Activated naive CD8-positive, alpha-beta T cell treated with anti-CD3 and anti-CD28 coated beads, Interleukin-2, amount 50 U/mL, for 24 hours (primary cell): ENCODE measurements at places on chromosomes 7 and 10.

GRCh38 chr7:127901895-127902703, 129.1 kb downstream of the LRRC4 start:
- no peak for DNase-seq

GRCh38 chr7:11193131-11193867, 219.6 kb downstream of the PHF14 start:
- DNase-seq, result no peak

DNA sequence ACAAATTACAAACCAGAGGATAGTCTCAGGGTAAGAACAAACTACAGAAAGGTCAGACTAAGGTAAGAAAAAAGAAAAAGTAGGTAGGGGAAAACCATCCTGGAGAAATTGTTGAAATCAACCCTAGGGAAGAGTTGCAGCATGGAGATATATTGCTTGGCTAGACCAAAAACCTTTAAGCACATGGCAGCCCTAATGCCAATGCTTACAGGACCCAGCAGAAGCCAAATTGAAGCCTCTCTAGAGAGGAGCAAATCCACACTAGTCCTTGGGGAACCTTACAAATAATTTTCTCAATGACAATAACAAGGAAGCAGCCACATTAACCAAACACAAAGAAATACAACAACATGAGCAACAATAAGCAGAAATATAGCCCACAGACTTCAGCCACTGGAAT, 81.9 kb downstream of the CNOT4 start:
- DNase-seq, result no peak

- no peak for DNase-seq
Measured at GRCh38 chr10:127210936-127211466, 14.6 kb upstream of the INSYN2A start.

DNA sequence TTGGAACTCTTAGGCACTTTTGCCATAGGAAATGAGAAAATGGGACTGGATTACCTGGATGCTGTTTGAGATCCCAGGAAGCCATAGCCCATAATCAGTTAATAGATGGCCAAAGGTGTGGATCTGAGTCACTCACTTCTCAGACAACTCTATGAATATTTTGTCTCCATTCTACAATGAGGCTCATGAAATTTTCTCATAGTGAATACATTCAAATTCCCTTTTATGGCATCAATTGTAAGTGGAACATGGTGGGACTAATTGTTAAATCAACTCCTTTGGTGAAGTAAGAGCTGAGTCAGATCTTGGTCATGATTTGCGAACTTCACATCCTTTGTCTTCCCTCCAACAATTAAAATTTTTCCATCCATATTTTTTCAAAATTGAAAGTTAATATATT, 222.1 kb downstream of the ARL4A start:
- no peak for DNase-seq

DNA sequence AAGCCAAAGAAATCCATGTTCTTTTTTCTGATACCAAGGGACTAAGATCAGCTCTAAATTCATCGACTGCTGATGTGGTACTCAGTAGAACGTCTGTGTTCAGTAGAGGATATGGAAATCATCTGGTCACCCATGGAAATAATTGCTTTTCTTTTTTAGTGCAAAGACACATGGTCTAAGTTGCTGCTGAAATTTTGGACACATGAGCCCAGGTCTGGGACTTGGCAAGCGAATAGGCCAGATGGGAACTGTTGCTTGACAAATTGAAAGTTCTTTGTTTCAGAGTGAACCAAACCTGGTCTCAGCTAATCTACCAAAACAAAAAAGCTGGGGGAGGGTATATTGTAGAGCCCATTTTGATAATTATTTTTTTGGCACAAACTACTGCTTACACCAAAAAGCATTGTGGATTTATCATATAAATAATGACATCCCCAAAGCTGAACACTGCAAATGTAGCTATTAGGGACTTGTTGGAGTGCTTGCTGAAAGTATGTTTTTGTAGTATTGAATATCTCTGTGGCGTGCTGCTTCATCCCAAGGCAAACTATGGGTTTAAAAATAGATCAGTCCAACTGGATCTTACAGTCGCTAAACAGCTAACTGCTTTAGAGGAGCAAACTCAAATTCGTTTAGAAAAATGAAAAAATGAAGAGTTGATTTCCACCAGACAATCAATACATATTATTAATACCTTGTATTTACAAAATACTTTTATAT, 144.7 kb downstream of the TRIL start:
- DNase-seq, result no peak

DNA sequence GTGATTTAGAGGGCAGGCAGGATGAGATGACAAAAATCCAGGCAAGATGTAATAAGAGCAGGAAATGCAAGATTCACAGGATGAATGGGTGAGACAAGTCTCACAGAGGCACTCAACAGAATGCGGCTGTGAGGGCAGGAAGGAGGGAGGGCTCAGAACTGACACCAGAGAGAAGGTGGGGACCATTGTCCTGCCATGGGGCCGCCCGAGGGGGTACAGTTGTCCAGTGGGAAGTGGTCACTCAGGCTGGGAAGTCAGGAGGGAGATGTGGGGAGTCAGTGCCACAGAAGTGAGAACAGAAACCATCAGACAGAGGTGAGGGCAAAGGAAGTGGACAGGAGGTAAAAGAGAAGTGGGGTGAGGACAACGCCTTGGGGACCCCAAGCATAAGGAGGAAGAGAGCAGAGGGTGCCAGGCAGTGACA, 8.9 kb downstream of the HIP1 start:
- DNase-seq, result no peak

DNA sequence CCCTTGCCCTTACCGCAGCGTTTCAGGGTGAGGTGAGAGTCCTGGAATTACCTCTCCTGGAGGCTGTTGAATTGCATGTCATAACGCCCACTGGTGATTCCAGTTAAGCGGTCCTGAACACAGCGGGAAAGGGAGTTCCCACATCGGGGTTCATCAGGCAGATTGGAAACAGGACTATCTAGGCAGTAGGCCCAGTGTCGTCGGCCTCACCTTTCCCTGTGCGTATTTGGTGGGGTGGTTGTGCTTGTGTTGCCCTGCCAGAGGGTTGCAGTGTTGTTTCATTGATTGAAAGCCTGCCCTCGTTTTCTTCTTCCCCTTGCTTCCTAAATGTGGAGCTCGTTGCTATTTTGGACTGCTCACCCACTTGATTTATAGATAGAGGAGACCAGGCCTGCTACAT, 10.6 kb upstream of the SUN1 start:
- no peak for DNase-seq

DNA sequence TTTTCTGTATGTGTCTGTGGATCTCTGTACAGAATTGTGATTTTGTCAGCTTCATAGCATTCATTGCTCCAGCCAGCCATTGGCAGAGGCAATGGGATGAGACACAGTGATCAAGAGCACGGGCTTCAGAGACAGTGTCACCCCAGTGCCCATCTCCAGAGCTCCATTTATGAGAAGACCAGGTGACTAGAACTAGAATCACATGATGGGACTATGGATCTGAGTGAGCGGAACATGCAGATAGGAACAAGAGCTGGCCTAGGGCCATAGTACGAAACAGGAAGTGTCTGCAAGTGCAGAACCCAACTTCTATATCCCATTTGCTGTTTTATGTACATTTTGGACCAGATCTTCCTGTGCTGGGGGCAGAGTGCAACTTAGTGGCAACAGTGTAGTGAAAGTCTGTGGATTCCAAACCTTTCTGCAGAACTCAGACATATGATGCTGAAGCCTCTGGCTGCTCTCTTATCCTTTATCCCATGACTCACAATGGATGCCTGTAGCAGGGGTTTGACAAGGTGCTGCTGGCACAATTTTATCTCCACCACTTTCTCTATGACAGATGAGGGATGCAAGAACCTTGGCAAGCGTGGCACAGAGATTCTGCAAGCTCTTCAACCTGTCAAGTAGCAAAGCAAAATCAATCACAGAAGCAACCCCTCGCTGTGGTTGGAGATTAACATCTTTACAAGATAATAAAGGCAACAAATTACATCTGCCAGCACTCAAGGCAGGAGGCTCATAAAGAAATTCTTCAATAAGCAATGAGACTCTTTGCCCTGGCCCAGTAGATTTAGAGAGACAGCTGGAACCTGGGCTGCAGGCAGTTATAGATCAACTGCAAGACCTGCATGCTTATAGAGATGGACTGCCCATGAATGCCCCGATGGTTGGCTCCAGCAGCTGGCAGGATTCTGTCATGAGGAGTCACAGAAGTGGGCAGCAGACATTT, 681.3 kb downstream of the TNS3 start:
- DNase-seq, result no peak

DNA sequence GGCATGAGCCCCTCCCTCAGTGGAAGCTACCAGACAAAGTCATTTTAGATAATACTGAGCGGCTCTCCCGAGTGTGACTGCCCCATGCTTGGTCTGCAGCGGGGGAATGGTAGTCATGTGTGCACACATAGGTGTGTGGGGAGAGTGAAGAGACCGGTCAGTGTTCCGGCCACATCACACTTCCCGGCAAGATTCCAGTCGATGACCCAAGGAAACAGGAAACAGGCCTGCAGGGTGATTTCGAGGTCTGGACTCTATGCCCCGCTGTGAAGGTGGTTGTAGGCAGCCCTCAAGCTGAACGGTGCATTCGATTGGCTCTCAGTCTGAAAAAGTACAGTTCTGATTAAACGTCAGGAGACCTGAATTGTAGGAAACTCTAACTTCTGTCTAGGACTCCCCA, 73.2 kb downstream of the SYPL1 start:
- DNase-seq, result no peak

GRCh38 chr7:81908220-81908619, 138.4 kb upstream of the HGF start:
- no peak for DNase-seq

DNA sequence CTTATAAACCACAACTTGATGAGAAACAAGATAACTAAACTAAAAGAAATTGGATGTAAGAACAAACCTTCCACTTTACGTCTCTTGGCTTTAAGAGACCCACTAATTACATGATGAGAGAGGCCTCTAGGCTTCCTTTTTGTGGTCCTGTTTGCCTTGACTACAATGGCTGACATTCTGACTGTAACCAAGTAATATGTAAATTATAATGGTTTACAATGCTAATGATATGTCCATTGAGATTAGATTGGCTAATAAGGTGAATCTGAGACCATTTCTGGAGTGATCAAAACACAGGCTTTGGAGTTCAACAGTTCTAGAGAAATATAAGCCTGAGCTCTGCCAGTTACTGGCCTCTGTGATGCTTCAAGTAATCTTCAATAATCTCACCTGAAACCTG, 39.4 kb upstream of the AGMO start:
- no peak for DNase-seq

DNA sequence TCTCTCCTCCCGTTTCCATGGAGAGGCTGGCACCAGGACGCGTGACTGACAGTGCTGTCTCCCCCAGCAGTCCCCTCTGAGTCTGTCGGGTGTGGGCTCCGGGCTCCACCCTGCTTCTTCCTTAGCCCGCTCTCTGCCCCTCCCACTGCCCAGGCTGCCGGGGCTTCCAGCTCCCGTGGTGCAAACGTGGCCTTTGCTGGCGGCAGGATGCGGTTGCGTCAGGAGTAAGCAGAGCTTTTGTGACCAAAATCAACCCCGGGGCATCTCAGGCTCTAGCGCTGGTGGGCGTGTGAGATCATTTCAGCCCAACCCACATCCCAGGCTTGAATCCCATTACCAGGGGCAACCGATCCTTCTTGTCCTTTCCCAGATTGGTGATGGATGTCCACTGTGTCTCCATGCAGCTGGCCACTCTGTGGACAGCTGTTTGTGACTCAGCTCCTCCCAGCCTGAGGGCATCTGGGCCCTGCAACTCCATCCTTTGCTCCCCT, 28.2 kb downstream of the PTPRE start:
- DNase-seq, result no peak

DNA sequence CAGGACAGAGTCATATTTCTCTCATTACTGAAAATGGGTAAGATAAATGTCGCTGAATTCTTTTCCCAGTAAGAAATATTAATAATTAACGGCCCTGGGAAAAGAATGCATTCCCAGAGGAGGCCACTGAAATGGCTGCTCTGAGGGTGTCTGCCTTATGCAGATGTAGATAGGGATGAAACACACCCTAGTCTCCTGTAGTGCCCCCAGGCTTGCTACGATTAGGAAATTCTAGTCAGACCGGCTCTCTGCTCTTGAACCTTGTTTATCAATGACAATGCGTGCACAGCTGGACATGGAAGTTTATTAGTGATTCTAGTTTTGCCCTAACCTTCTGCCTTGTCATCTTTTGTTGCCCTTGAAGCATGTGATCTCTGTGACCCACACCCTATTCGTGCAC, 291.1 kb downstream of the ZNF248 start:
- DNase-seq, result no peak

DNA sequence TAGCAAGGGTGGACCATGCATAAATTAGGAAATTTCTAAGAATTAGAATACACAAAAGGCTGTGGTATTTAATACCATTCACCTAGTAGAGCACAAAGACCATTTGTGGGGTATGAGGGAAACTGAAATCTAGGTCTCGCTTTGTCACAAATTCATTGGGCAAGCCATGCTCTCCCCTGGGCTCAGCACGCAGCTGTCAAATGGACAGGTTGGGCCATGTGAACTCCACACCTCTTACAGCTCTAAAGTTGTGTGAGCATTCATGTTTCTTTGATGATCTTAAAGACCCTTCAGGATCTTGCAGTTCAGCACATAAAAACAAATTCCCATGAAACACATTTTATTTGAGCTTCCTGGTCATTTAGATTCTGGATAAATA, 121.3 kb downstream of the CHN2 start:
- DNase-seq, result no peak

DNA sequence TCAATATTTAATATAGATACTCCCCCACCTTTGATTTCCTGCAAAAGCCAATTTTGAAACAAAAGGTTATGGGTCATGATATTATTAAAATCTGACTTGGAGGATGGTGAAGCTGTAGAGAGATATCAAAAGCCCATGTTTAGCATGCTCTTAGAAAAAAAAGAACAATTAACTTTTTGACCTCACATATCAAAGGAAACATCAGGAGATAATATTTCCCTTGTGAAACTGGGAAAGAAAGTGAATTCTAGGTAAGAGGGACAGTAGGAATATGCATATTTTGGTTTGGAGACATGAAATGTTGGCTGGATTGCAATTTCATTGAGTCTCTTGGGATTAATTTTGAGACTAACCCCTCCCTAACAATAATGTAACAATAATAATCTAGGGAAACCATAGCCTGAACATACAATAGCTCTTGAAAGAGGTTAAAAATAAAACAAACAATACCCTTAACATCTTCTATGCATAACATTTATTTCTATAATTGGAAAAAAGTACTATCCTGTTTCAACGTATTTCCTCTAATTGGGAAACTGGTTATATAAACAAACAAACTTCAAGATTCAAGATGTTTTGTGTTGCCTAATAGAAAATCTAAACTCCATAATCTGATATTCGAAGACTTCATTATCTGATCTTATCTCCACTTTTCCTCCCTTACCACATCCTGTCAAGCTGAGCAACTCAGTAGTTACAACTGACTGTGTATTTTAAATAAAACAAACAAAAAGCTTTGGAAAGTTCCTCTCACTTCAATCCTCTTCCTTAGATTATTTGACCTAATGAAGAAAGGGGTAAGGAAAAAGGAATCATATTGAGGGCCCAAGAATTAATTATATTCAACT, 14.8 kb downstream of the TMEM26 start:
- no peak for DNase-seq
